ENCODE measurements at places on chromosomes 16 and 17.

- no peak for DNase-seq
Observed at GRCh38 chr16:6063526-6063925, 965.9 kb upstream of the EEF2KMT start.

- no peak for DNase-seq
Observed at GRCh38 chr17:64399767-64400156, 9.1 kb upstream of the PECAM1 start.

GRCh38 chr16:68197250-68197649, 38.7 kb downstream of the ESRP2 start:
- DNase-seq, result no peak

GRCh38 chr17:48755356-48755755, 26.8 kb upstream of the HOXB13 start:
- DNase-seq, result no peak

GRCh38 chr16:28260193-28260592, 32.1 kb upstream of the SBK1 start:
- no peak for DNase-seq

- no peak for DNase-seq
Observed at GRCh38 chr16:11805556-11805955, 8.5 kb upstream of the ZC3H7A start.

DNA sequence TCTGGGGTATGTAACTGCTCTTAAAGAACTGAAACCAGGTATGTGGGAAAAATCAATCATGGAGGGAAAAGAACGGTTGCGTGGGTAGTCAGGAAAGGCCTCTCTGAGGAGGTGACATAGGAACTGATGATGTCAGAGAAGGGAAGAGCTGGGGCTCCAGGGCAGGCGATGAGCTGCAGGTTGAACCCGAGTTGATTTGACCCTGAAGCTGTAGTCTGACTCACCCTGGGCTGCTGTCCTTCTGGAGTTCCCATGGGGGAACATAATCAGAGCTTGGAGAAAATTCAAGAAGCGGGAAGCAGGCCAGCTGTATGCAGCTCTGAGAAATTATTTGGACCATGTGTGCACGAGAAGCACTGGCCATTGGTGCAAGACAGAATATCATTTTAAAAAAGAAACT, 16.7 kb downstream of the SLC6A2 start:
- no peak for DNase-seq

DNA sequence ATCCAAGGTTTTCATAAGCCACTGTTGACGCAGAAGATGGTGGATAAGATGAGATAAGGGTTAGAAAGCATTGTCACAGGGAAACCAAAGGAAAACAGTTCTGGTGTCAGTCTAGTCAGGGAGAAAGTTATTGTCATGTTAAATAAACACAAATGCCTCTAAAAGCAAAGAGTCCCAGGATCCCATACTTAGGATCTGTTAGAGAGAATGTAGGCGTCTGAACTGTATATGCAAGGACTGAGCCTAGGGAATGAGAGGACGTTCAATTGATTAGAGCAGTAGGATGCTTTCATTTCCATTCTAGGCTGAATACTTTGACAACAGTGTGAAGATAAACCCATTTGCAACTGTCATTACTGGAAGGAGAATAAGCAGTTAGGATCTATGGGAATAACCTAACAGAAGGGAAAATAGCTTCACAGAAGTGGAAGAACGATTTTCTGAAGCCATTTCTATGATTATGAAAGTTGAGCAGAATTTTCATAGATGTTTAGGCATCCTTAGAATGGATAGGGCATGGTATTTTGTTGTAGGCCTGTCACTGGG, 1149.1 kb upstream of the CDH8 start:
- DNase-seq, result no peak

DNA sequence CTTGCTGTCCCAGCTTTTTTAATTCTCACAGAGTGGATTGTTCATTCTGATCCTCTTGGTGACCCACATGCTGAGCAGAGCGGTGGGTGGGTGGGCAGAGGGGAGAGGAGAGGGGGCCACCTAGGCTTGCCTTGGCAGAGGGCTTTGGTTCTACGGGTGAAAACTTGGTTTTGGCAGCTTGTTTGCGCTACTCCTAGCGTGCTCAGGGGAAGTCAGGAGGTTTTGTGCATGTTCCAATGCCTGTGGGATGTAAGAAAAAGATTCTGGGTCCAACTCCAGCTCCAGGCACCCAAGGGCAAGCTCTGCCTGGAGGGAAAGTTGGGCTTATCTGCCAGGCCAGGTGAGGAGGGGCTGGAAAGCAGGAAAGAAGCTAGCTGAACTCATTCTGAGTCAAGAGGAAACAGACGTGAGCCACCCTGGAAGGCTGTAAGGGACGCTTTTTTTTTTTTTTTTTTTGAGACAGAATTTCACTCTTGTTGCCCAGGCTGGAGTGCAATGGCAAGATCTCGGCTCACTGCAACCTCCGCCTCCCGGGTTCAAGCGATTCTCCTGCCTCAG, 169.1 kb downstream of the WSCD1 start:
- DNase-seq, result no peak

GRCh38 chr16:51151961-51152663, 1.0 kb upstream of the SALL1 start:
- no peak for DNase-seq

- DNase-seq, result peak; percentile 28
Observed at GRCh38 chr17:79075446-79075750, 774 bp downstream of the ENGASE start.

GRCh38 chr17:5677620-5678019, 93.3 kb upstream of the NLRP1 start:
- DNase-seq, result no peak

GRCh38 chr16:11033629-11034420, 89.5 kb downstream of the CLEC16A start:
- DNase-seq, result no peak

DNA sequence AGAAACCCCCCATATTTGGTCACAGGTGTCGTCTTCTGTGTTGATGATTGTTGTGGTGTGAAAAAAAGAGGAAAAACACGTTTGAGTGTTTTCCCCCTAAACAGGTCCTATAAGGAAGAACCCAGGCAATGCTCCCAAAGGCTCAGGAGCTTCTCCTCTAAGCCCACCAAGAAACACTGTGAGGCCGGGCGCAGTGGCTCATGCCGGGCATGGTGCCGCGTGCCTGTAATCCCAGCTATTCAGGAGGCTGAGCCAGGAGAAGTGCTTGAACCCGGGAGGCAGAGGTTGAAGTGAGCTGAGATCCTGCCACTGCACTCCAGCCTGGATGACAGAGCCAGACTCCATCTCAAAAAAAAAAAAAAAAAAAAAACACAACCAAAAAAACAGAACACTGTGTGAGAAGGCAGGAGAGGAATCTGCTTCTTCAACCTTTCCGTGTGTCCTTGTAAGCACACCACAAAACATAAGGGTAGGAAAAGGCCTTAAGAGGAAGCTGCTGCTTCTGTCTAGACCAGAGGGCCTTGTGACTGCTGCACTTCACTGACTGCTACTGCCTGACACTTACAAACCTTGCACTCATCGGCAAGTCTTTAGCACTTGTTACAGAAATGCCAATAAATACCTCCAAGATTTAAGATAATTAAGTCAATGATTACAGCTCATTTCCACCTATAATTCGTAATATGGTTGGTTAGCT, 9.3 kb downstream of the JPT1 start:
- no peak for DNase-seq

GRCh38 chr17:56679777-56680422, 86.4 kb downstream of the NOG start:
- DNase-seq, result no peak

DNA sequence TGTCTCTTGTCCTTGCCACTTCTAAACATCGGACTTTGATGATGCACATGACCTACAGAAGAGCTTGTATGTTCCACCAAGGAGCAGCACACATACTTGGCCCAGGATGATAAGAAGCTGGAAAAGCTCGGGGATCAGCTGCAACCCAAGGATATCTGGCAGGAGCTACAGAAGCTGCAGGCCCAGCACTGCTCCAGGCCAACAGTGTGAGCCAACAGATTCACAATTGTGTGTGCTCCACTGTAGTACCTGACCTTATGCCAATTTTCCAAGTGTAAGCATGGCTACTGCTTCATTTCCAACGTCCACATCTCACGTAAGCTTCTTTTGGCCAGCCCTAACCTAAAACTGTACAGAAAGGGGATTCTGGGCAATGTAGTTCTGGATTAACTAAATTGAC, 83.4 kb downstream of the COX10 start:
- no peak for DNase-seq

DNA sequence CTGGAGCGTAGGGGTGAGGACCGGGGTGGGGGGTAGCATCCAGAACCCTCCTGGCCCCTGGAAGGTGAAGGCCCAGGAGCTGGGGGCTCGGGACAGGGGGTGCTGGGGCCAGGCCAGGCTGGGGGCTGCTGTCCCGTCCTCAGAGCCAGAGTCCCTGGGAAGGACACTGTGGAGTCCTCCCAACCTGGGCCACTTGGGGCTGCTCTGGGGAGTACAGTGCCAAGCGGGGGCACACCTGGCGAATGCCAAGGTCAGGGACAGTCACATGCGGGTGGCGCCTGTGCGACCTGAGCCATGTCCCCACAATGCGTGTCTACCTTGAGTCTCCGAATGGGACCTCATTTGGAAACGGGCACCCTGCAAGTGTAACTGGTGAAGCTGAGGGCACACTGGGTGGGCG, 1.2 kb upstream of the PERCC1 start:
- no peak for DNase-seq

GRCh38 chr16:83271970-83272575, 535.7 kb upstream of the HSBP1 start:
- DNase-seq, result no peak

- no peak for DNase-seq
Observed at GRCh38 chr16:46843898-46844642, 13.1 kb upstream of the C16orf87 start.

GRCh38 chr16:10581507-10581906, 1.1 kb upstream of the EMP2 start:
- no peak for DNase-seq

DNA sequence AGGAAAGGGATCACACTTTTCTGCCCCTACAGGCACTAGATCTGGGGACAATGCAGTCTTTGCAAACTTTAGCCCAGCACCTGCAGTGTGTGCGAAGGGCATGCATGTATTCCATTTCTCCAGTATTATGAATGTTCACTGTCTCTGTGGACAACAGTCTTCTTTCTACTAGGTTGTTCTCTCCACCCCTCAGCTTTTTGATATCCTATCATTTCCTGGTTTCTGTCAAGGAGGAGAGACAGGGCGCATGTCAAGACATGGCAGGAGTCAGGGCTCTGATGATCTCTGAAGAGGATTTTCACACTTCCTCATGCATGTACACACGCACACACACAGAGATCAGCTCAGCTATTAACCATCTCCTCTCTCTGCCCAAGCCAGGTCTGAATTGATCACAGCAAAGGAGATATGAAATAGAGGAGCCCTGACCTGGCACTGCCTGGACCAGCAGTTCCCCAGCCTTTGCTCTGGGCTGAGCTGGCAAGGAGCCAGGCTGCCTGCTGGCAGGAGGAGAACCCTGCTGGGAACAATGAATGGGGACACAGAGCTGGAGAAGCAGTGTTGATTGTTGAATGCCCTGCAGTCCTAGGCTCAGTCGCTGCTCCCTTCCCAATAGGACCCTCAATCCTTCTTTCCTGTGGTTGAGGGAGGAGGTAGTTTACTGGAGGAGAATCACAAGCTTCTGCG, 2.6 kb downstream of the GPR179 start:
- DNase-seq, result no peak

- DNase-seq, result peak; percentile 53
Observed at GRCh38 chr17:29549177-29549923, 17.5 kb downstream of the ABHD15 start.
